IMR-90 (cell line): ENCODE measurements at places on chromosomes 1 and 21. TPM values are rescaled to one million over a fixed set of nuclear protein-coding genes. Genes with fewer than 3 reads are reported as not detected.

DNA sequence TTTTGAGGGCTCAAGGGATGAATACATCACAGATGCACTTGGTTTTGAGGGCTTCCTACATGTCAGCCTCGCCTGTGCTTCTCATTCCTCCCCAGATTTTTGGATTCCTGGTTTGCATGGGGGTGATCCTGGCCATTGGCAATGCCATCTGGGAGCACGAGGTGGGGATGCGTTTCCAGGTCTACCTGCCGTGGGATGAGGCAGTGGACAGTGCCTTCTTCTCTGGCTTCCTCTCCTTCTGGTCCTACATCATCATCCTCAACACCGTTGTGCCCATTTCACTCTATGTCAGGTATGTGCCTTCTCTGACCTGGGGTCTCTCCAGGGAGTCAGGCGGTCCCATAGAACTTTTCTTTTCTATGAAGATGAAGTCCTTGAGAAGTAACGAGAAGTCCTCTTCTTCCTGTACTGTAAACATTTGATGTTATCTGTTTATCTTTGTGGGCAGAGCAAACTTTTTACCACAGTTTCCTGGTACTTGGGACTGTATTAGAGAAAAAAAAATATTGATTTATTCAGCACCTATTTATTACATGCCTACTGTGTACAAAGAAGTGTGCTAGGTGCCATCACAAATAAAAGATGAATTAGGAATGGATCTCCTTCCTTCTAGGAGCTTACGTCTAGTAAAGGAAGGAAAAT lies 12.0 kb downstream of the ATP8B2 start:
- DNase-seq: no peak

The GBP2 gene
- total RNA-seq: 12.8 and 17.7 TPM in 2 replicates

The AMPD1 gene
- not detected in 2 replicates for total RNA-seq

The ELAVL4 gene
- total RNA-seq: not detected in 2 replicates

DNA sequence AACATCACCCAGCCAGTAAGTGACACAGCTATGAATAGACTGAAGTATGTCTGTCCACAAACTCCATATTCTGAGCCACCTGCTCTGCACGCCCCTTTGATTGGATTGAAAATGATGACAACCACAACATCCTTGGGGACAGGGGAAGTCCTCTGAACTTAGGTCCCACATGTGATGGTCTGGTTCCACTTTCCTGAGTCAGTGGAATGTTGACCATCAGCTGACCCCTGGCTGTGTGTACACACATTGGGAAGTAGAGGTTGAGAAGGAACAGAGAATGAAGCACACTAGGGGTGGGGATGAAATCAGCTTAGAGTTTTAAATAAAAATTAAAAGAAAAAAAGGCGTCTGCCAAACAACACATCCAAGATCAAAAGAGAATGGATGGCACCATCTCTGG lies 8.0 kb upstream of the DISP3 start:
- no peak for DNase-seq

DNA sequence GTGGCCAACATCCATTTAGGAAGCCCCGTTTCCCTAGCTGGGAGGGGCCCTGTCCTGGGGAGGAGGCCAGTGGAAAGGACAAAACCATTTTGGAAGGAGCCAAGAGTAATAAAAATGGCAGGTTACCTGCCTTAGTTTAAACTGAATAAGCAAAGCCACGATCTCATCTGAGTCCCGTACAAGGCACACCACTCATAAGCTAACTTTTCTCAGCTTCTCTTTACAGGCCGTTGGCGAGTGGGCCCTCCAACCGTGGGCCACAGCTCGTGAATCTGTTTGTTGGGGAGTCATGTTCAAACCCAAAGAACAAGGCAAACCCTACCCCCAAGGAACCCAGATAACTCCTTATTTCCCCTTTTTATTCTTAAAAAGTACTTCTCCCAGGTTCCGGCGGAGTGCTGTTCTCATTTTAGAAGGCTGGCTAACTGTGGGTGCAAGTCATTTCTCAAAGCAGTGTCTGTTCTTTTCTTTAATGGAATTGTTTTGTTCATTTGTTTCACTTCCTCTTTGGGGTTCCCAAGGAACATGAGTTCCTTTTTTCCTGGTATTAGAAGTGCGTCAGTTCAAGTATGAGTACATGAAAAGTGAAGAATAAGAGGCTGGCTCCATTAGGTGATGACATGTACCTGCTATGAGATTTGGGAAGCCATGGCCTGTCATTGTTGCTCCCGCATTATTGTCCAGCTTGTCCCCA lies 89.0 kb downstream of the PSMG1 start:
- no peak for DNase-seq

DNA sequence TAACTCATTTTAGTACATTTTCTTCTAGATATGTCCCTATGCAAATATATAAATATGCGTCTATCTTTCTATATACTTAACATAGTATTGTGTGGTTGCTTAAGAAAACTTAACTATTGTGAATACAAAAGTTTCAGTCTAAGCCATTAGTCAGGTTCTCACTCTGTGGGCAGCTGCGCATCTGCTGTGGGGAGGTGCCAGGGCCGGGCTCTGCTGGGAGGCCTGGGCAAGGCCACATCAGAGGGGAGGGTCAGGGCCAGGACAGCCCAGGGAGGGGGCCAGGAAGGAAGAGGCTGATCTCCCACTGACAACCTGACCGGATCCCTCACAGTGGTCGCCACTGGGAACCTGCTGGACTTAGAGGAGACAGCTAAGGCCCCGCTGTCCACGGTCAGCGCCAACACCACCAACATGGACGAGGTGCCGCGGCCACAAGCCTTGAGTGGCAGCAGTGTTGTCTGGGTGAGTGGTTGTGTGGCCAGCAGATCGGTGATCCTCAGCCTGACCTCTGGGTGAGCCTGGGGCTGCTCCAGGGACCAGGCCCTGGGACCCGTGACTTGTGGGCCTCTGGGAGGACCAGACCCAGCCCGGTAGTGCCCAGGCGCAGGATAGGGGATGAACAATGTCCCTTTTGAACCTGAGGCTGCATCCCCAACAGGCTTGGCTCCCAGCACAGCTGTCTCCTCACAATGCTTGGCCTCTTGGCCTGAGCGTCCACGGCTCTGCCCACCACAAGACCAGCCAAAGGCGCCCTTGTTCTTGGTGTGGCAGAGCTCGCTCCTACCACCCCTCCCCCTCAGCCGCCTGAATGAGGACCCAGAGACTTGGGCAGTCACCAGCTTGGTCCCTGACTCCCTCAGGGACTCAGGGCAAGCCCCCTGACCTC lies 20.2 kb downstream of the LDLRAP1 start:
- no peak for DNase-seq

The C4BPA gene
- total RNA-seq: not detected in 2 replicates

GRCh38 chr1:21261551-21262292 lies 28.5 kb downstream of the ECE1 start:
- DNase-seq: peak; percentile 96

GRCh38 chr1:3981261-3981660 lies 81.2 kb upstream of the C1orf174 start:
- no peak for DNase-seq

- no peak for DNase-seq
Observed at GRCh38 chr1:109270623-109271317, 12.2 kb downstream of the PSRC1 start.

The FCRL2 gene
- total RNA-seq: not detected in 2 replicates

DNA sequence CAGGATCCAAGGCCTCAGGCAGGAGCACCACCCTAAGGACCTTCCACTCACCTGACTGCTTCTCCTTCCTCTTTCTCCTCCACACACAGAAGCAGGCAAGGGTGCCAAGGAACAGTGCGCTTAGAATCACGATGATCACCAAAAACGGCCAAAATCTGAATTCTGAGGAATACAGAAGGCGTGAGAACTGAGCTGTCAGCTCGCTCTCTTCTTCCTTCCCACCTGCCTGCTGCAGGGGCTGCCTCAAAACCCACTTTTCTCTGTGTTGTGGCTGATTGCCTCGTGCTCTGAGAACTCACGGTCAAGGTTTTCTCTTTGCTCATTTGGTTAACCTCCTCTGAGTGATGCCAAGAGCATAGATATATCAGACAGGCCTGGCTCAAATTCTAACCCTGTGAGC lies 23.8 kb downstream of the CD244 start:
- DNase-seq: no peak

- DNase-seq: no peak
Observed at GRCh38 chr1:30759718-30760281, 2.2 kb upstream of the LAPTM5 start.

GRCh38 chr21:45352621-45353139 lies 52.3 kb upstream of the COL18A1 start:
- DNase-seq: no peak

DNA sequence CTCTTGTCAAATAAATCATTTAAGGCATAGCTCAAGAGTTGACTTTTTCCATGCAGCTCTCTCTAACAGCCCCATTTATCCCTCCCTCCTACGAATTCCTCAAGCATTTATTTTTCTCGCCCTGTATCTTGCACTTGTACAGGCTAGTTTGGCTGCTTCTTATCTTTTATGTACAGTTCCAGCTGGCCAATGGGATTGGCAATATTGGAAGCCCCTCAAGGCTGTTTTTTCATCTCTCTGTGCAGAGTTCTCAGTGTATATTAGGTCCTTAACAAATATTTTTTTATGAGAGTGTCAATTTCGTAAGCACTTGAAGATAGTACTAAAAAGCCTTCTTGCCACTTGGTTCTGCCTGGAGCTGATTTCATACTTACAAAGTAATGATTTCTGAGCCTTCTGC lies 356.0 kb downstream of the ST6GALNAC3 start:
- no peak for DNase-seq

DNA sequence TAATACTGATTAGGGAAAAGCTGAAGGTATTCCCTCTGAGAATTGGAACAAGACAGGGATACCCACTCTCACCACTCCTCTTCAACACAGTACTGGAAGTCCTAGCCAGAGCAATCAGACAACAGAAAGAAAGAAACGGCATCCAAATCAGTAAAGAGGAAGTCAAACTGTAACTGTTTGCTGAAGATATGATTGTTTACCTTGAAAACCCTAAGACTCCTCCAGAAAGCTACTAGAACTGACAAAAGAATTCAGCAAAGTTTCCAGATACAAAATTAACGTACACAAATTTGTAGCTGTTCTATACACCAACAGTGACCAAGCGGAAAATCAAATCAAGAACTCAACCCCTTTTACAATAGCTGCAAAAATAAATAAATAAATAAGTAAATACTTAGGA lies 78.6 kb downstream of the EXTL2 start:
- DNase-seq: no peak

- no peak for DNase-seq
Observed at GRCh38 chr1:31238986-31239613, 587 bp downstream of the NKAIN1 start.

DNA sequence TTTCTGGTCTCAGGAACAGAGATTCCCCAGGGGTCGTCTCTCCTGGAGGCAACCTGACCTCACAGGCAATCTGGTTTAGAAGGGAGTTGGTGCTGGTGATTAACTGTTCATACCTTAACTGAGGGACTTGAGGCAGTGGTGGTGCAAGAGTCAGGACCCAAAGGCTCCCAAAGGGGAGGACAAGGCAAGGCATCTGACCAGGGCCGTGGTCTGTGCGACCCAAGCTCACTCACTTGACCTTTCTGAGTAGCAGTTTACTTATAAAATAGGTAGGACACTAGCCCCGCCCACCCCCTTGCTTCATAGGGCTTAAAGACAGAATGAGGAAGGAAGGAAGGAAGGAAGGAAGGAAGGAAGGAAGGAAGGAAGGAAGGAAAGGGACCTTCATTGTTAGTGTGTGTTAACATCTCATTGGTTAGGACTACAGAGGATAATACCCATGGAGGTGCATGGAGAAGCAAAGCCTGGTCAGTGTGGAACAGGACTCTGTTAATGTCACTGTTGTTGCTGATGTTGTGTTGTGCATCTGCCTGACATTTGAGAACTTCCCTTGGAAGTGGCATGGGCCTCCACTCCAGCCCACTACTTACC lies 4.6 kb upstream of the KCNA2 start:
- DNase-seq: no peak

The ERICH3 gene
- total RNA-seq: not detected in 2 replicates

GRCh38 chr1:43606624-43607023 lies 43.3 kb upstream of the KDM4A start:
- DNase-seq: no peak

The CD244 gene
- total RNA-seq: not detected in 2 replicates

GRCh38 chr1:55472784-55473183 lies 257.6 kb upstream of the USP24 start:
- peak; percentile 31 for DNase-seq

DNA sequence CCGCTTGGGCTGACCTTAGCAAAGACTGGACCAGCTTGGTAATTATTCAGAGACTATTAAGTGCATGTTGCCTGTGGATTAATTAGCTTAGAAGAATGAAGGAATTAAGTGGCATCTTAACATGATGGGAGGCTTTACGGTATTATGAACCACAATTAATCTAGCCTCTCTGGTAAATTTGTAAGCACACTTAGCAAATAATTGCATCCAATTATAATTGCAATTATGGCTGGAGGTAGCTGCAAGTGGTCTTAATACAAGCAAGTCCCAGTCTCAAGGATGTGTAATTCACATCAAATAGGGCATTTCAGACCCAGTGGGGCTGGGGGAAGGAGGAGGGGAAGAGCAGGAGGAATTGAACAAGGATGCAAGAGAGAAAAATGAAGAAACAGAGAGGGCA lies 151.6 kb downstream of the CNIH3 start:
- DNase-seq: no peak

The TRIM46 gene
- total RNA-seq: 2.3 and 2.5 TPM in 2 replicates

The SLC5A9 gene
- total RNA-seq: not detected in 2 replicates

The PAQR6 gene
- total RNA-seq: under 0.01 TPM in 1 of 2 replicates, not detected in the other

DNA sequence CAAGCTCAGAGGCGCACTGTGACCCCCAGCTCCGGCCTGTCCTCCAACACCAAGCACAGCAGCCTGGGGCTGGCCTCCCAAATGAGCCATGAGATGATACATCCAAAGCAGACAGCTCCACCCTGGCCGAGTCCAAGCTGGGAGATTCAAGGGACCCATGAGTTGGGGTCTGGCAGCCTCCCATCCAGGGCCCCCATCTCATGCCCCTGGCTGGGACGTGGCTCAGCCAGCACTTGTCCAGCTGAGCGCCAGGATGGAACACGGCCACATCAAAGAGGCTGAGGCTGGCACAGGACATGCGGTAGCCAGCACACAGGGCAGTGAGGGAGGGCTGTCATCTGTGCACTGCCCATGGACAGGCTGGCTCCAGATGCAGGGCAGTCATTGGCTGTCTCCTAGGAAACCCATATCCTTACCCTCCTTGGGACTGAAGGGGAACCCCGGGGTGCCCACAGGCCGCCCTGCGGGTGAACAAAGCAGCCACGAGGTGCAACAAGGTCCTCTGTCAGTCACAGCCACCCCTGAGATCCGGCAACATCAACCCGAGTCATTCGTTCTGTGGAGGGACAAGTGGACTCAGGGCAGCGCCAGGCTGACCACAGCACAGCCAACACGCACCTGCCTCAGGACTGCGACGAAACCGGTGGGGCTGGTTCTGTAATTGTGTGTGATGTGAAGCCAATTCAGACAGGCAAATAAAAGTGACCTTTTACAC lies 29.1 kb downstream of the SLC19A1 start:
- no peak for DNase-seq

The SLC25A44 gene
- 12.7 and 12.8 TPM in 2 replicates for total RNA-seq

GRCh38 chr1:169779150-169779549 lies 15.6 kb downstream of the METTL18 start:
- DNase-seq: no peak
